Stomach (tissue), 19 donors: ENCODE measurements at places on chromosomes 4 and X. TPM values are rescaled to one million over a fixed set of nuclear protein-coding genes. Genes with fewer than 3 reads are reported as not detected.

Gene TLL1
- polyA plus RNA-seq: 0.12 TPM

Gene GAGE2A
- not detected for polyA plus RNA-seq

Gene TRAPPC2
- polyA plus RNA-seq: 7.3 TPM

Gene GRIA3
- polyA plus RNA-seq: 2.1 TPM

Gene ANKRD17
- polyA plus RNA-seq: 6.9 TPM

Gene PDGFC
- polyA plus RNA-seq: 5.1 TPM

DNA sequence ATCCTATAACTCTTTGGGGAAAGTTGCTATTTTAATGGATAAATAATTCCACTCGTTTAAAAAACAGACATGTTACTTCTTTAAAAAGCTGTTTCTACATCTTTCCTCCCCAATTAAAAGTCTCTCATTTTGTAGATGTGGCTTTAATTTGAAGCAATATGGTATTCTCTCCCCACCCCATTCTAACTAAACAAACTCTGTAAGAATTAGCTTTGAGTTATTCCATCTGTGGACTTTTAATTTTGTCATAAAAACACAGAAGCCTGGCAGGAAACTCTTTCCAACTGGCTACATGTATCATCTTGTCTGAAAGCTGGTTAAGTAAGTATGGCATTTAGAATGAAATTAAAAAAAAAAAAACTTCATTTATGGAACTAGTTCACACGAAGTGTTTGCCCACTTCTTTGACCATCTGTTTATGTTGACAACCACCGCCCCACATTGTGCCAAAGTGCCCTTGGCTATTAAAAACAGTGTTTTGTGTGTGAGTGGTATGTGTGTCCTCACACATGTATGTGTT, 140.3 kb downstream of the NAA11 start:
- DNase-seq: peak; percentile 19

DNA sequence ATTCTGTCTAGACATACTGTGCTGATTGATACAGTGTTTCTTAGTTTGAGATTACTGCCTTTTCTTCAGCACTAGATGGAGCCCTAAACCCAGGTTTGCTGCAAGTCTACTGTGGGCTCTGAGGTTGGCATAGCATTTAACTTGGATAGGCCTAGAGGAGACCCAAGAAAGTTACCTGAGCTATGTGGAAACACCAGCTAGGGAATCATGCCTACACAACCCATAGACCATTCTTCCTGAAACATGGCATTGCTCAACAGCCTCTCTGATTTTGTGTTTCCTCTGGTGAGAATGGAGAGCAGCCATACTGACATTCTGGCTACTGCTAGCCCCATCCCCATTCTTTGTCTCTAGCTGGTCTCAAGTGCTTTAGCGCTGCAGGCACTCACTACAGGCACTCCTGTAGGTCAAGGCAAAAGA, 287.7 kb upstream of the PCDH18 start:
- DNase-seq: peak; percentile 61

GRCh38 chrX:54950730-54951375, 30.2 kb downstream of the TRO start:
- DNase-seq: no peak

DNA sequence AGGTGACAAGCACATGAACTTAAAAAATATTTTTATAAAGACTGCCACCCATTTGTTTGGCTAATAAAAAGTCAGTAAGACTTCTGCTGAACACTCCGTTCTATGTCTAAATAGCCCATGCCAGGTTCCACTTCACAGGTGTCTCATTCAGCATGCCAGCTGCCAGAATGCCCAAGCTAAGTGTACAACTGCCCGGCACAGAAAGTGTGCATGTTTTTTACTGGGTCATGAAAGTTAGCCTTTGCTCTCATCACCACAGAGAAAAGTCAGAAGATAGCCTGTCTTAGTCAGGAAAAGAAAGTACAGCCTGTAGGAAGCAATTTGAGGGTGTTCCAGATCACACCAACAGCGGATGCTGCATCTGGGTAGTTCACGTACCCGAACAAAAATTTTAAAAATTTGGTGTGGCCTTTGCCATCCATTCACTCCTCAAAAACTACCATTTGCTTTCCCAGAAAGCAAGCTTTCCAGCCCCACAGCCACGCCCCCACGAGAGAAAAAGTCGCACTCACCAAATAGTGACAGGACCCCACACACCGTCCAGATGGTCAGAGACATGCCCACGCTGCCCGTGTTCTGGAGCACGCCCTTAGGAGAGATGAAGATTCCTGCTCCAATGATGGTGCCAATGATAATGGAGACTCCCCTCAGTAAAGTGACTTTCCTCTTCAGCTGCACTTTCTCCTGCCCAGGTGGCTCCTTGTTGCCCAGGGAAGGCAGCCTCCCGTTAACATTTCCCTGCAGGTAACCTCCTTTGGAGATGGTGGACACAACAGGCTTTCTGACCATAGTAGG, 671 bp downstream of the SLC7A11 start:
- no peak for DNase-seq

DNA sequence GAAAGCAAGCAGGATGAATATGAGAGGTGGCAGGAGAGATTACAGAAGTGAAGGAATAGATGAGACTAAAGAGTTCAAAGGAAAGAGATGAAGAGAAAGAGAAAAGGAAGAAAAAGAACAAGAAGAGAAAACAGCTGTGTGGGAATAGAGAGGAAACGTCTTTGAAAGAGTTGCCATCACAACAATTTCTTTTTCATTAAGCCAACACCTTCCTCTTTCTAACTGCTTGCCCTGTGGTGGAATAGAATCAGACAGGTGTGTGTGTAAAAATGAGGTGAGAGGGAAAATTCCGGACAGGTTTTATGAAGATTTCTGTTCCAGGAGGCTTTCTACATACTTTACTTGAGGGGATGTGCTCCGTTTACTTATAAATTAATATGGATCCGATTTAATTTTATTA, 28.8 kb downstream of the DTHD1 start:
- no peak for DNase-seq

- no peak for DNase-seq
These were observed 178.8 kb downstream of the SNCA start for GRCh38 chr4:89657931-89658700.

- DNase-seq: no peak
These were observed 60.8 kb upstream of the FMR1 start for GRCh38 chrX:147850875-147851274.

- DNase-seq: peak; percentile 54
These were observed 79.6 kb downstream of the COMMD8 start for GRCh38 chr4:47383829-47384427.

DNA sequence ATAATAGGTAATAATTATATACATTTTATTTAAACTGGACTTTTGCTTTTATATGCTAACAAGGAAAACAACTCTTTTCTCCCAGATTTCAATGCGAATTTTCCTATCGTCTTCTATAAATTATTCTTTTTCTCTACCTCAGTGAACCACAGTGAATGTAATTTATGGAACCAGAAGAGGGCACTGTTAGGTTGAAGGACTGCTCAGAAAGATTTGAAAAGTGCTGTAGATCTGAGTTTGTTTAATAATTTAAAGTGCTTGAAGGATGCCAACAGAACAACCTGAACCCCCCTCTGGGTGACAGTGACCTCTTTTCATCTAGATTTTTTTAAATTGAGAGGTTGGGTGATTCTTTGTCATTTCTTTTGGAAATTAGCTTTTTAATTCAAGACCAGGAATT, 54.9 kb downstream of the PHOX2B start:
- DNase-seq: no peak

DNA sequence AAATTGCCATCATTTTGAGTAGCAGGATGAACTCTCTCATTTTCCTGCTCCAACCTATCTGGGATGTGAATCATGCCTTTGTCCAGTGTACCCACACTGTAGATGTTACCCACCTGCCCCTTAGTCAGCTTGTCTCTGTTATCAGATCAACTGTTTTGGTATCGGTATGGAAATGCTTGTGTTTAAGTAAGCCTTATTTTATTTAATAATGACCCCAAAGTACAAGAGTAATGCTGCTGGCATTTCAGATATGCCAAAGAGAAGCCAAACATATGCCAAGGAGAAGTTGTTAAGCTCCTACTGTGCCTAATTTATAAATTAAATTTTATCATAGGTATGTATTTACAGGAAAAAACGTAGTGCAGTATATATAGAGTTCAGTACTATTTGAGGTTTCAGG, 18.6 kb upstream of the RAP1GDS1 start:
- DNase-seq: no peak

GRCh38 chrX:47217121-47217851, 1.2 kb upstream of the CDK16 start:
- peak; percentile 73 for DNase-seq

DNA sequence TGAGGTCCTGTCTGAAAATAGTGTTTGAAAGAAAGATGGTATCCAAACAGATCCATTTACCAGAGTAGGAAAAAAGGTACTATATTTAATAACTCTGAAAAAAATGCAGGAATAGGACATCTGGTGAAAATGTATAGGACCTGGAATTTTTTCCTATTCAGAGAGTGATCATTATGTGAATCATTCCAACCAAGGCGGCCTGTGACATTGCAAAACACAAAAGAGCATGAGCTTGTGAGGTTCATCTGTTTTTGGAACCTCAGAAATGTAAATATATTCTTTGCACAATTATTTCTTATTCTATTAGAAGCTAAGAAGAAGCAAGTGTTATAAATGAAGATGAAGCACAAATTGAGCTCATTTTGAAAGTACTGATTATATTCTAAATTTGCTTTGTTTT, 2.0 kb downstream of the C4orf51 start:
- no peak for DNase-seq

- no peak for DNase-seq
These were observed 46.8 kb downstream of the EPHA5 start for GRCh38 chr4:65623506-65623905.

GRCh38 chr4:75069493-75070074, 136.7 kb downstream of the PARM1 start:
- no peak for DNase-seq

DNA sequence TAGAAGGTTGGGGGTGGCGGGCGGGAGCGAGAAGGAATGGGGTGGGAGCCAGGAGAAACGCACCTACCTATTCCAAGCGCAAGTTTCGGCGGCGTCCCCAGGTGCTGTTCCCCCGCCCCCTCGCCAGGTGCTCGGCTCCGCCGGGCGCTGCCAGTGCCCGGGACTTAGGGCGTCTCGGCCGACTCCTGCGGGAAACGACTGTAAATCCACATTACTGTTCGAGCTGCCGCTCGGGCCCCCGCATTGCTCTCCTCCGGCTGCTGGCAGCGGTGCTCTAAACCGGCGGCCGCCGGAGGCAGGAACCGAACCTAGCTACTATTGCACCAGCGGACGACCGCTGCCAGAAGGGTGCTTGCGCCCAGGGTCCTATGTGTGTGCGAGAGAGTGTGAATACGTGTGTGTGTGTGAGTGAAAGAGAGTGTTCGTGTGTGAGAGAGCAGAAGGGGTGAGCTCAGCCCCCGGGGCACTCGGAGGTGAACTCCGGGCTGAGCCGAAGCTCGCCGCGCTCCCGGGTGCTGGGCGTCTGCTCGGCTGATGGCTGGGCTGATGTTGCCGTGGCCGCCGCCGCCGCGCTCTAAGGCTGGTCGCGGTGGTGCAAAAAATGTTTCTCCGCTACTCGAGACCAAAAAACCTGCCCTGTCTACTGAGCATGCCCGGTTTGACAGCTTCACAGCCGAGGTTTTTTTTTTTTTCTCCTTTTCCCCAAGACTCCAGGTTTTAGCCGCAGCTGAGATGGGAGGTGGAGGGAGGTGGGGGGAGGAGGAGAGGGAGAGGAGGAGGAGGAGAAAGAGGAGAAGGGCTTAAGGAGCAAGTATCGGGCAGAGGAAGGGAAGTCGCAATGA, 115.7 kb upstream of the TEX13C start:
- DNase-seq: peak; percentile 62

- no peak for DNase-seq
These were observed 15.2 kb downstream of the PDLIM3 start for GRCh38 chr4:185520119-185520518.

- DNase-seq: peak; percentile 25
These were observed 1.4 kb upstream of the SERPINA7 start for GRCh38 chrX:106039920-106040319.

- DNase-seq: peak; percentile 95
These were observed 220.1 kb upstream of the STK26 start for GRCh38 chrX:131802836-131803626.

DNA sequence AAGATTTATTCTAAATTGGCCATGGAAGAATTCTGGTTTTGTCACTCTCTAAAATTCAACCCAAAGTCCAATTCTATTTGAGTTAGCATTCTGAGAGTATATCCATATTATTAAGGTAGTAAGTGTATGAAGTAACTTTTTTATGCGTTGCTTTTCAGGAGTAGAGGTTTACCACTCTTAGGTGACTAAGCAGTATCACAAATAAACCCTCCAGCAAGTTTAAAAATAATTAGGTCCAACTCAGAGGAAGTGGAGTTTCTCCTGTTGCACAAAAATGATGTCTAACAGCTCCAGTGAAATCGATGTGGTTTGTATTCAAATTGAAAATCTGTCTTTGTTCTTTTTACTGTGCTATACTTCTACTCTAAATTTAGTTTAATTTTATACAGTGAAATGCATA, 6.6 kb downstream of the SCML1 start:
- no peak for DNase-seq

GRCh38 chrX:50978920-50979682, 68.6 kb downstream of the BMP15 start:
- no peak for DNase-seq

GRCh38 chr4:33924811-33925210, 2319.5 kb downstream of the ARAP2 start:
- DNase-seq: no peak

GRCh38 chr4:48175328-48175727, 41.3 kb upstream of the TXK start:
- DNase-seq: no peak

DNA sequence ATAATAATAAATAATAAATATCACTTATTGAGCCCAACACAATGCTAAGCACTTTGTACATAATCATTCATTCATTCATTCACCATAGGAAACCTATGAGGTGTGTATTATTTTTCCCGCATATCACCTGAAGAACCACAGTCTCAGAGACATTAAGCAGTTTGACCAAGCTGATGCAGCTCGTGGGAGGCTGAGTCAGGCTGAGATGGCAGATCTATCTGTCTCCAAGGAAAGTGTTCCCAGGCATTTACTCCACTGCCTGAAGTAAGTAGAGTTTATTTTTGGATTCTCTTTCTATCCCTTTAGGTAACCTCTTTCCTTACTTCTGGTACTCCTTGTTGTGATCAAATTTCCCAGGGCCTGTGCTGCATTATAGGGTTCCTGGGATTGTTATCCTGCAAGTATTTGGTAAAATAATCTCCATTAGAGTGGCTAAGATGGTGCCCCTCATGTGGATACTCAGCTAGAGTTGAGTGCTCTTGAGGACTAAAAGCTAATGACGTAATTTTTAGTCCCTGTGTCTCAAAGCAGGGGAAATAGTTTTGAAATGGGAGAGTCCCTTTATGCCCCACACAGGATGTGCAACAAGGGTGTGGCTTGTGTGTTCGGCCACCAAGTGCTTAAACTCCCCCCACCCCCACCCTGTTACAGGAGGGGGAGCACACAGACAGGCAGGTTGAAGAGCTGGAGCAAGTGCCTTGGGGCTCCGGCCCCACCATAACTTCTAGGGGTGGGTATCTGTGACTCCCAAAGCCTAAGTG, 467.0 kb downstream of the STIM2 start:
- DNase-seq: no peak

- DNase-seq: peak; percentile 39
These were observed 11.8 kb upstream of the PGK1 start for GRCh38 chrX:78092296-78092695.

GRCh38 chr4:40331101-40331745, 3.9 kb upstream of the CHRNA9 start:
- no peak for DNase-seq

GRCh38 chr4:118353534-118354030, 779 bp upstream of the PRSS12 start:
- peak; percentile 11 for DNase-seq
